Subcutaneous preadipocyte (primary cell): ENCODE measurements at places on chromosomes 3 and 15. TPM values are rescaled to one million over a fixed set of nuclear protein-coding genes. Genes with fewer than 3 reads are reported as not detected.

Gene MYO1E
- 154 and 235 TPM in 2 replicates for total RNA-seq

Gene KCNMB3
- total RNA-seq = 1.8 TPM in 2 replicates

Gene ACTR8
- total RNA-seq = 24.6 and 25.6 TPM in 2 replicates

Gene SPTBN5
- under 0.01 and 0.20 TPM in 2 replicates for total RNA-seq

Gene C3orf85
- total RNA-seq = not detected in 2 replicates

Gene C15orf39
- 5.9 and 8.0 TPM in 2 replicates for total RNA-seq

Gene CPN2
- not detected in 2 replicates for total RNA-seq

Gene NRG4
- total RNA-seq = not detected in 2 replicates

Gene TGM5
- not detected in 2 replicates for total RNA-seq
